Muscle of arm (tissue), 14 donors: ENCODE measurements at places on chromosomes 7 and 10. TPM values are rescaled to one million over a fixed set of nuclear protein-coding genes. Genes with fewer than 3 reads are reported as not detected.

DNA sequence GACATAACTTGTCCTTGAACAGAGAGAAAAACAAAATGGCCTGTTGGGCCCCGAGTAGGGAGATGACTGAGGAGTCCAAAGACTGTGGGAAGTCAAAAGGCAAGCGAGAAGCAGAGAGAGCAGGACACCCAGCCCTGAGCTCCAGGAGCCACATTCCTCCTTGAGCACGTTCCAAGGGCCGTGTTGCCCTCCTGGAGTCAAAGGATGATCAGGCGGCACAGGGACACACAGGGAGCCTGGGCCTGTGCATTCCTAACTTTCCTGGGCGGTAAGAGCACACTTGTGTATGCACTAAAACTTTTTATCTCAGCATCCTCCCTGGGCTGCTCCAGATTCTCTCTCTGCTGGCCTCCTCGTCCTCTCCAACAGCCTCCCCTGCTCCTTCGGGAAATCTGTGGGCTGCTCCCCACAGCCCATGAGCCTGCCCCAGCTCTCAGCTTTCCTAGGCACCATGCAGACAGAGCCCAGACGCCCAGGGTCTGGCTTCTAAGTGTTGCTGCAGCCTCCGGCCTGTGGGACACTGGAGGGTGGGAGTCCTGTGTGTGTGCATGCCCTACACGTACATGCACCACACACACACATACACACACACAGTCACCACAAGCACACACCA, 281.8 kb downstream of the POU6F2 start:
- DNase-seq, result no peak

- no peak for DNase-seq
Measured at GRCh38 chr10:44008270-44008916, 359.7 kb upstream of the ZNF32 start.

GRCh38 chr7:137395420-137395819, 51.9 kb upstream of the PTN start:
- no peak for DNase-seq

GRCh38 chr10:61931620-61932332, 30.3 kb downstream of the ARID5B start:
- no peak for DNase-seq

- no peak for DNase-seq
Measured at GRCh38 chr10:52541006-52541473, 227.0 kb downstream of the DKK1 start.

The POLR2J2 gene
- polyA plus RNA-seq, result not detected
